ENCODE measurements at places on chromosomes 1 and 21. TPM values are rescaled to one million over a fixed set of nuclear protein-coding genes. Genes with fewer than 3 reads are reported as not detected.

DNA sequence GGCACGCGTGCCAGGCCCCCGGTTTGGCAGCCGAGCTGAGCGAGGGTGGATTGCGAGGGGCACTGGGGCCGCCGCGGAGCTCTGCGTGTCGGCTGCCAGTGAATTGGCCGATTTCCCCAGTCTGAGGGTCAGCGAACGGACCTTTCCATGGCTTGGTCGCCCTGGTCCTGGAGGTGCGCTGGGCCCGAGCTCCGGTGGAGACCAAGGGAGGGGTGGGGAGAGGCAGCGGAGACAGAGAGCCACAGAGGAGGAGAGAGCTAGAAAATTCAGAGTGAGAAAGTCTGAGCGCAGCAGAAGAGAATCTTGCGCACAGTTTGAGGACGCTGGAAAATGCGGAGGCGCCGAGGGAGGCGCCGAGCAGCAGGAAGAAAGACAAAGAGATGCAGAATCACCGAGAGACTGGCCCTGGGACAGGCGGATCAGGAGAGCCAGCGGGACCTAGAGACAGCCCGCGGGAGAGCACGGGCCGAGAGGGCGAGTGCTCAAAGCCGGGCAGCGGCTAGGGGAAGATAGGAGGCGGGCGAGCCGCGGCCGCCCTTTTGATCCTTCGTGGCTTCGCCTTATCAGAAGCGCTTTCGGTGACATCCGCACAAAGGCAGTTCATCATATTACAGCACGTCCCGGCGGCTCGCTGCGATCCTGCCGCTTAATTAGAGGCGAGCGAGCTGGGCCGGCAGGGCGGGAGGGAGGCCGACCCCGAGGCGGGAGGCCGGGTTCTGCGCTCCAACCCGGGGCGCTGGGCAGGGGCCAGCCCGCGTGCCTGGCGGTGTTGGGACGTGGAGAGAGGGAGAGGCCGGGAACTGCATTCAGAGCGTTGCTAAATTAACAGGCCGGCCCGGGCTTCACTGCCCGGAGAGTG is 12.7 kb downstream of the PAX7 start:
- DNase-seq = peak; percentile 44

Gene AKR7A3
- total RNA-seq = 0.54 TPM

Gene PCSK9
- not detected for total RNA-seq

DNA sequence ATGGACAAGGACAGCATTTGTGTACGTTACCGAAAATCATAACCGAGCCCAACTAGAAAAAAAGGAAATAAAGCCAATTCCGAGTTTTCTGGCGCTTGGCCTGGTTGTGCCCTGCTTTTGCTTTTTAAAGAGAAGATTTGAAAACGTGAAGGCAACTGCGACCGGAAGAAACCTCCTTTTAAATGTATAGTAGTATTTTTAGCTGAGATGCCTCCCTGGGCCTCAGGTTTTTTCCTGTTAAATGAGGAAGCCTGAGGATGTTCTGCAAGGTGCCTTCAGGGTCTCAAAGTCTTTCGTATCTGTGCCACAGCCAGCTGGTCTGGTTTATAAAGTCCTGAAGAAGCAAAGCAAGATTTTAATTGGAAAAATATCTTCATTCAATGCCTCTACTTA is 371 bp upstream of the ODF2L start:
- no peak for DNase-seq

Gene CRNN
- total RNA-seq = not detected

DNA sequence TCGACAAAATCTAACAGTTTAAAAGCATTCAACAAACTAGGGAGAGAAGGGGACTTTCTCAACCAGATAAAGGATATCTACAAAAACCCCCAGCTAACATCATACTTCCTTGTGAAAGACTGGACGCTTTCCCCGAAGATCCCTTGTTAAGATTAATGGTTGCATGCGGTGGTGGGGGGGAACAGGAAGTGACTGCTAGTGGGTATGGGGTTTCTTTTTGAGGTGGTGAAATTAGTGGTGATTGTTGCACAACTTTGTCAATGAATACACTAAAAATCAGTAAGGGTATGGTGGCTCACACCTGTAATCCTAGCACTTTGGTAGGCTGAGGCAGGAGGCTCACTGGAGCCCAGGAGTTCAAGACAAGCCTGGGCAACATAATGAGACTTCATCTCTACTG is 26.9 kb upstream of the EYA3 start:
- peak; percentile 78 for DNase-seq

GRCh38 chr1:58361134-58361533 is 185.4 kb downstream of the OMA1 start:
- DNase-seq = peak; percentile 31

DNA sequence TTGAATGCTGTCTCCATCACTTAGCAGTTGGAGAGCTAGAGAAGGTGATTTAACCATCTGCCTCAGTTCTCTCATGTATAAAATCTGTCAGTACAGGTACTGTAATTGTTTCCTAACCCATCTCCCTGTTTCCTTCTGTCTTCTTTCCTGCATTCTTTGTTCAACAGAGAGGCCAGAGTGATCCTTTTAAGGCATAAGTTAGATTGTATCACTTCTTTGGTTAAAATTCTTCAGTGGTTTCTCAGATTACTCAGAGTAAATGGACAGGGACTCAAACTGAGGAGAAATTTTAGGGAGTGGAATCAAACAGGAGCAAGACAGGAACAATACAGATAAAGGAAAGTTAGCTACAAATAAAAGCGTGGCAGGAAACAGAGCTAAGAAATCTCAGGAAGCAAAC is 45.2 kb upstream of the SSX2IP start:
- no peak for DNase-seq

Gene PYHIN1
- total RNA-seq = 7.0 TPM

- DNase-seq = no peak
These were observed 50.6 kb downstream of the ZBTB40 start for GRCh38 chr1:22502202-22502601.

DNA sequence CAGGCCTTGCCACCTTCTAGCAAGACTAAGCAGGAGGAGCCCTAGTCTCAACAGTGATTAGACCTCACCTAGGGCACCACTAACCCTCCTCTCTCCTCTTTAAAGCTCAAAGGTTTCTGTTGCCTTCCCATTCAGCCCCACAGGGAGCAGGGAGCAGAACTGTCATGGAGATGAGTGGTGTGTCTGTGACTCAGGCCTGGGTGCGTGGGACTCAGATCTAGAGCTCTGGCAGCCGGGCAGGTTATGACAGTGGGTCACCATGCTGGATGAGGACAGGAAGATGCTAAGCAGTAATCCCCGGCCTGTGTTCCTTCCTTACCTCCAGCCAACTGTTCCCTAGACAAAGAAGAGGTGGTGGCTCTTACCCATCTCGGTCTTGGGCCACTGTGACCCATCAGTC is 60.1 kb upstream of the COA6 start:
- DNase-seq = no peak

Gene FH
- 95.6 TPM for total RNA-seq

Gene MSTO1
- 52.3 TPM for total RNA-seq

Gene TCP10L
- 0.63 TPM for total RNA-seq

Gene TNNT2
- total RNA-seq = not detected

Gene SEMA4A
- 24.7 TPM for total RNA-seq

DNA sequence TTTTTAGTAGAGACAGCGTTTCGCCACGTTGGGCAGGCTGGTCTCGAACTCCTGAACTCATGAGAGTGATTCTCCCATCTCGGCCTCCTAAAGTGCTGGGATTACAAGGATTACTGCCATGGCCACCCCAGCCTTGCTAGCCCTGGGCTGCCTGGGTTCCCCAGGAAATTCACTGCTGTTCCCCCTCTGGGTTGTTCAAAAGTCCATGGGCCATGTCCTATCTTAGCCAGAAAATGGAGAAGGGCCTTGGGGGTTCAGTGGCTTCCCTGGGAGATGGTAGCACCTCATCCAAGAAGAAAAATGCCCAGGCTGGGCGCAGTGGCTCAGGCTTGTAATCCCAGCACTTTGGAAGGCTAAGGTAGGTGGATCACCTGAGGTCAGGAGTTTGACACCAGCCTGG is 20.9 kb downstream of the SLC26A9 start:
- no peak for DNase-seq

DNA sequence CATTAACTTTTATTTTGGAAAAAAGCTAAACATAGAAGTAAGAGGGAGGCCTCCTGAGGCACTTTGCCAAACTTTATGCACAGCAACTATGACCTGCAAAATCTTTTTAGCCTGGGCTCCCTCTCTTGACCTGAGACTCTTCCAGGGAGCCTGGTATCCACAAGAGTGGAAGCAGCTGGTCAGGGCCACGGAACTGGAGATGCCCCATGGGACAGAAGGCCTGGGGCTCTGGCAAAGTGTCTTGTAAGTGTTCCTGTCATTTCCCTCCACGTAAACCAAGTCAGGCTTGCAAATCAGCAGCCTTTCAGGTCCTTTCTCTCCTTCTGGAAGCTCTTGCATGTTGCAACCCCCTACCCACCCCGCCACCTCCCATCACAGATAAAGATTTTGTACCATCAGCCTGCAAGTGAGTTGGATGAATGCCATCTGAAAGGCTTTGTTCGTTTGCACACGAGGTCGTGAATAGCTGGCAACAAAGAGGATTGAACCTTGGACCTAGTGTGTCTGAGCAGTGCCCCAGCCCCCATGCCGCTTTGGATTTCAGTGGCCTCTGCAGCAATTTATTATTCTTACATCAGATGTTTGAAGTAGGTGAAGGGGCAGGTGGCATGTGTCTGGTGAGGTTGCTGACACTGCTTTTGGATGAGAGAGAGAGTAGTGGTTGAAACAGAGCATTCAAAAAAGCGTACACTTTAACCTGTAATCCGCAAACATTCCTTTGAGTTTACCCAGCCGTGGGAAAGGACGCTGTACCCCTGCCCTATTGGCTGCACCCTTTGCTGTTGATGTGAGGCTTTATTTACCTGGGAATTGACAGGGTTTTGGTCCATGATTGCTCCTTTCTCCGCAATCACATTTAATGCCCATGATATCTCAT is 91.6 kb downstream of the GALNT2 start:
- DNase-seq = no peak

GRCh38 chr21:46666941-46667740 is 31.7 kb downstream of the PRMT2 start:
- peak; percentile 42 for DNase-seq

Gene SLFNL1
- 0.22 TPM for total RNA-seq

Gene OR2T10
- total RNA-seq = not detected

- no peak for DNase-seq
These were observed 19.7 kb downstream of the OR6Y1 start for GRCh38 chr1:158534496-158534895.

Gene HSD17B7
- total RNA-seq = 28.8 TPM
